Activated naive CD4-positive, alpha-beta T cell (primary cell): ENCODE measurements at places on chromosomes 11 and 22.
A peak's percentile ranks its signal among the peaks of the same experiment; 100 is the strongest.

GRCh38 chr11:130467116-130467900 is 18.9 kb downstream of the ADAMTS15 start:
- no peak for DNase-seq

DNA sequence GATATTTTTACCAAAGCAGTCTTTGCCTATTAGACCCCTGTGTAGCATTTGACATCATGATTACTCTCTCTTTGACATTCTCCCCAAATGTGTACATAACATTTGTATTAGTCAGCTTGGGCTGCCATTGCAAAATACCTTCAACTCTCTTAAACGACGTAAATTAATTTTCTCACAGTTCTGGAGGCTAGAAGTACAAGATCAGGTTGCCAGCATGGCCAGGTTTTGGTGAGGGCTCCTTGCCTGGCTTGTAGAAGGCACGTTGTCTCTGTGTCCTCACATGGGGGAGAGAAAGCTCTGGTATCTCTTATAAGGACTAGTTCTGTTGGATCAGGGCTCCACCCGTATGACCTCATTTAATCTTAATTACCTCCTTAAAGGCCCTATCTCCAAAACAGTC is 12.3 kb upstream of the DLAT start:
- no peak for DNase-seq

DNA sequence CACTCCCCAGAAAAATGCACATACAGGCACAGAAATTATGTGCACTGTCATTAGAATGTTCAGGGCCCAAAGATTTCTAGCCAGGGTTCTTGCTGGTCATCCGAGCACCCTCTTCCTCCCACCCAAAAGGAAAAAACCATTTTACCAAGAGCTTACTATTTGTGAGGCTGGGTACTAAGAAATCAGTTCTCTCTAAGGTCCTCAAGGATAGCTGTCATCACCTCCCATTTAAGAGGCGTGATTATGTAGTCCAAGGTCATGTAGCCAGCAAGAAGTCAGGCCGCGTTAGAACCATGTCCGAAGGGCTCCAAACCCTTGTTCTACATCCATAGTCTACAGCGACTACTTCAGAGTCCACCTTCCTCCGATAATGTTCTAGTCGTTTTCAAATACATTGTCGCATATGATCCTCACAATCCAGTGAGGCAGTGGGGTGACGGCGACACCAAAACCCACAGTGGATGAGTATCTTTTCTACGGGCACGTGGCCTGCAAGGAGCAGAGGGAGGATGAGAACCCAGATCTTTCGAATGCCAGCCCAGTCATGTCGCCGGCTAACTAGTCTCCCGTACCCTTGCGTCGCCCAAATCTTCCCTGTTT is 634 bp downstream of the TIMM8B start:
- no peak for DNase-seq

DNA sequence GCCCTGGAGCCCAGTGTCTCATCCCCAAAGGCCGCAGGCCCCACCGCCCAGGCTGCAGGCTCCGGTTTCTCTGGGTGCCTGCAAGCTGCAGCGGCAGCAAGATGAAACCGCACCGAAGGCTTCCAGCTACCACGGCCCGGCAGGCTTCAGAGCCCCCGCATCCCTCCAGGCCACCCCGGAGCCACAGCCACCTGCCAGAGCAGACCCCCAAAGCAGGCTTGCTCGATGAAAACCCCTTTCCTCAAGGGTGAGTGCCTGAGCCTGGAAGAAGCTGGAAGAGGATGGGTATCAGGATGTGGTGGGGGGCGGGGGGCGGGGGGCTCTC is 24.5 kb upstream of the GNB1L start:
- DNase-seq, result no peak

DNA sequence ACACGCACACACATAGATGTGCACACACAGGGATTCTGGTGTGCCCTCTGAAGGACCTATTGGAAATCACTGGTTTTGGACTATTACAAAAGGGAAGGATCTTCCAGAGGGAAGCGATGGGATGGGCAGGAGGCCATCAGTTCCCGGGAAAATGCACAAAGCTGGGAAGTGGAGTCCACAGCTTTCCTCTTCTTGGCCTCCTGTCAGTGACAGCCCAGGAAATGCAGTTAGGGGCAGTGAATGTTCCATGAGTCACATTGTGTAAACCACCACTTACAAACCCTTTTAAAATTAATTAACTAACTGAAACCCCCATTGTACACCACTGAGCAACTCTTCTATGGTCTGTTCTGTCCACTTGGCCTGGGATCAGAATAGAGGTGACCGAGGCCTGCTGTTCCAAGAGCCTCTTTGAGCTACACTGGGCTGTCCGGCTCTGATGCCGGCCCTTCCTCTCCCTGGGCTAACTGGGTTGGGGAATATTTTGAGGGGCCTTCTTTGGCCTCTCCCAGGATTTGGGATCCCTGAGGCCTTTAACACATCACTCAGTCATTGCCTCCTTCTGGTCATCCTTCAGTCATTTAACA is 137.7 kb downstream of the FEZ1 start:
- DNase-seq, result no peak

DNA sequence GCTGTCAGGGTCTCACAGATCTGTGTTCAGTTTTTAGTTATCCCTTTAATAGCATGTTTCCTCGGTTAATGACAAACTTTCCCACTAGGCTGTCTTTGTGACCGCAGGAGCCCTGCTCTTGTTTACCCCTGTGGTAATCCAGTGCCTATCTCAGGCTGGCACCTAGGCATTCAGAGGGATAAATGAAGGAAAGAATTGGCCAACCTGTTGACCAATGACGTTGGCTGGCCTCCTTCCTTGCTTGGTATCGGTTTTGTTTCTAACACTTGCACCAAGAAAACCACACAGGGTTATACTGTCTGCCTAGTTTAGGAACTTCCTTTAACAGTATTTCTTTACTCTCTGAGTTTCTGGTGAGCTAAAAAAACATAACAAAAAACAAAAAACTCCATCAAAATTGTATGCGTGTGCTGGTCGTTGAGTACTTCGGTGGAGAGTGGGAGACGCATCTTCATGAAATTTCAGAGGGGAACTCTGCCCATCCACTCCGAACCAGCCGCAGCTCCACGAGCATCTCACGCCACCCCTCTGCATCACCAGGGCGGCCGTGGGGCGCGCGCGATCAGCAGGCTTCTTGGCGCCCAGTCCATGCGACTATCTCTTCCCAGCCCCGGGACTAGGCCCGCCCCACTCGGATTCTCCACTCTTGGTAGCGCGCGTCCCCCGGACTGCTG is 563 bp upstream of the ENDOD1 start:
- DNase-seq, result peak; percentile 76

GRCh38 chr11:75760243-75760642 is 8.3 kb upstream of the DGAT2 start:
- no peak for DNase-seq

DNA sequence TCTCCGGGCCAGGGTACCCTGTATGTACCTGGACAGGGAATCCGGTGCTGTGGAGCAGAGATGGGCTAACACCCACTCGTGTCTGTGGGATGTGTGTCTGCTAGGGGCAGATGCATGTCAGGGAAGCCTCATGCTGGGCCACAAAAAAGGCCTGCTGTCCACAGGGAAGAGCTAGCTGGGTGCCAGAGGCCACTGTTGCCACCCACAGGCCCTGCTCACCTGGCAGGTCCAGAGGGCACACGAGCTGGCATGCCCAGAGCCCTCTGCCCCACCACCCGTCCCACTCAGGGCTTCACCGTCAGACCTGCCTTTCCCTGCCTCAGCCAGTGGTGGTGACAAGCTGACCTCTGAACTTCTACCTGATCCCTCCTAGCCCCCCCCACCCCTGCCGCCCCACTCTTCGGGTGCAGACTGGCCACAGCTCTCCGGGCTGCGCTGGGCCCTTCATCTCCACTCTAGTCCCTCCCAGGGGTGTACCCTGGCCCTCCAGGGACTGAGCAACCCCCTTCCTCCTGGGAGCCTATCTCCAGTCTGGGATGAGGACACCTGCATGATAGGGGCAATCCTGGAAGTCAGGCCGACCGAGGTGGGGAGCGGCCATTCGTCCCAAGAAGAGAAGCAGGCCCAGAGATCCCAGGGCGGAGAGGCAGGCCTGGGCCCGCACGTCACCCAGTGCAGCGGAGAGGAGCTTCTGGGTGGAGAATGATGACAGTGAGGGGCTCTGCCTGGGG is 1.4 kb downstream of the SLC25A22 start:
- no peak for DNase-seq

DNA sequence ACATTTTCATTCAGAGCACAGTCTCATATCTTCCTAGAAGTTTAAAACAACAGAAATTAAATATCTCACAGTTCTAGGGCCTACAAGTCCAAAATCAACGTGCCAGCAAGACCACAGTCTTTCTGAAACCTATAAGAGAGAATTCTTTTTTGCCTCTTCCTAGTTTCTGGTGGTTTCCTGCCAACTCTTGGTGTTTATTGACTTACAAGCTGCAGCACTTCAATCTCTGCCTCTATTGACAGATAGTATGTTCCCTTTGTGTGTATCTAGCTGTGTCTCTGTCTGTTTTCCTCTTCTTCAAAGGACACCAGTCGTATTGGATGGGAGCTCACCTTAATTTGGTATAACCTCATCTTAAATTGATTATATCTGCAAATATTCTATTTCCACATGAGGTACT is 347.5 kb downstream of the DCDC1 start:
- DNase-seq, result no peak

GRCh38 chr22:38694049-38694448 is 6.7 kb downstream of the JOSD1 start:
- no peak for DNase-seq
